Bronchial epithelial cell (primary cell): ENCODE measurements at places on chromosomes 16 and 17.
A peak's percentile ranks its signal among the peaks of the same experiment; 100 is the strongest.

DNA sequence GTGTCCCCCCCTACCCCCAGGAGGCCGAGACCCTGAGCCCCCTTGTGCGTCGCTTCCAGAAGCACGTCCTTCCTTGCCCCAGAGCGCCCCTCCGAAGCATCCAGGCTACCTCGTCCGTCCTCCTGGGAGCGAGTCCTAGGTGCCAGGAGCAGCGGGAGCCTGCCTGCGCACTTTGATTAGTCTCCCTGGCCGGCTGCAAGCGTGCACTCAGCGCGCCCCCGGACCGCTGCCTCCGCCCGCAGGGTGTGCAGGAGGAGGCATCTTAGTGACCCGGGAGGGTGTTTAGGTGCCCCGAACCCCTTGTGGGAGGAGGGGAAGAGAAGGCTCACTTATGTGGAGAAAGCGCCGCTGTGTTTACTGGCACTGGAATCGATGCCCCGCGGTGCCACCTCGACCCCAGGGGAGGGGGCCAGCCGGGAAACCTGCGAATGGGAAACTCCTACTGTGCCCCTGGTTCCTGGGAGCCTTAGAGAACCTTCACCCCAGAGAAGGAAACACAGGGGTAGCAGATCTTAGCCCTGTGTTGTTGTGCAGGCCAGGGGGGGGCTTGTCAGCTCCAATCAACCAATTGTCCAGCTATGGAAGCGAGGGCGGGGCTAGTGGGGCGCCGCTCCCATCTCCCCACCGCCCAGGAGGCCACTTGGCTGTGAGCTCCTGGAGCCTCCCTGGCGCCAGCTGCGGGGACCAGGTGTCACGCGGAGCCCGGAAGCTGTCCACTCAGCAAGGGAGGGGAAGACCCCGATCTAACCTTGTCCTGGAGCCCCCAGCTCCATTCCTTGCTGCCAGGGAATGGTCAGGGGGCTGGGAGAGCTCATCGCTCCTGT, 922.8 kb upstream of the EEF2KMT start:
- no peak for DNase-seq

DNA sequence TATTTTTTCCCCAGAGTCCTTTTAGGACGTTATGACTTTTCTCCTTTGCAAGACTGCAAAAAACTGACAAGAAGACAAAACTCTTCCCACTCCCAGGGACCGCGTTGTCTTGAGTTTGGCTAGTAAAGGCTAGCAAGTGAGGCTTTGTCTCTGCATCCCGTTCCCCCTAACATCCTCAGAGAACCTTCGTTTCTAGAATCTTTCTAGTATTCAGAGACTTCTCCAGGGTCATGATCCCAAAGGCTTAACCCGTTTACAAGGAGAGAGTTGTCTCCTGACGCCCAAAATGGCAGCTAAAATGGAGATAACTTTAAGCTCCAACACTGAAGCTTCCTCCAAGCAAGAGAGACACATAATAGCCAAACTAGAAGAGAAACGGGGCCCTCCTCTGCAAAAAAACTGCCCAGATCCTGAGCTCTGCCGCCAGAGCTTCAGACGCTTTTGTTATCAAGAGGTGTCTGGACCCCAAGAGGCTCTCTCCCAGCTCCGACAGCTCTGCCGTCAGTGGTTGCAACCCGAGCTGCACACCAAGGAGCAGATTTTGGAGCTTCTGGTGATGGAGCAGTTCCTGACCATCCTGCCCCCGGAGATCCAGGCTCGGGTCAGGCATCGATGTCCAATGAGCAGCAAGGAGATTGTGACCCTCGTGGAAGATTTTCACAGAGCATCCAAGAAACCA, 843 bp downstream of the ZNF174 start:
- DNase-seq = no peak

GRCh38 chr17:3475812-3476610, at the start of gene ASPA:
Gene ASPA, plus strand, starts transcription at chr17:3475997. Its CDS starts 163 bp downstream, at chr17:3476160.
- DNase-seq = peak; percentile 50

DNA sequence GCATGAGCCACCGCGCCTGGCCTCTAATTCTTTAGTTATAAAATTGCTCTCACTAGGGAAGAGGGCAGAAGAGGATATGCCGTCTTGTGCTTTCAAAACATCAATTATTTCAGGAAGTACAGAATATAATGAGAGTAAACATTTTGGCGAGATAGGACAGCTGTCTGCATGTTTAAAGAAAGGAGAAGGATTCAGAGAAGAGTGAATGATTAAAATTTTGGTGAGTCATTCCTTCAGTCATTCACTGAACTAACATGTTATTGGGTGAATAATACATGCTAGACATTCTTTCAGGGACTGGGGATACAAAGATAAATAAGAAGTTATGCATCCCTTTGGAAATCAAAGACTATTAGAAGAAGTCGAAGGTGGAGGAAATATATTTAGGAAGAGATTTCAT, 590.3 kb upstream of the GOT2 start:
- DNase-seq = peak; percentile 14
